ENCODE measurements at places on chromosomes 5 and 9.

DNA sequence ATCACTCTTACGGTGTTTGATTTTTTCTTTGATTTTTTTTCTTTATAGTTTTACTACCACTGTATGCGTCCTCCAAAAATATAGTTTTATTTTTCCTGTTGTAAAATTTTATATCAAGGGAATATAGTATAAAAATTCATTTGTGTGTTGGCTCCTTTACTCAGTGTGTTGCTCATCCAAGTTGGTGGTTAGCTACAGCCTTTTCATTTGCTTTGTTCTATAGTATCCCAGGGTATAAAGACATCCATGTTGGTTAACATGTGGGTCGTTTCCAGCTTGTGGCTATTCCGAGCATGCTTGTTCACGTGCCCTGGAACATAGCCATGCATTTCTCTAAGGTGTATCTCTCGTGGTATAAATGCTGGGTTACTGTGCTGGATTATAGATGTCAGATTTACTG lies 54.8 kb upstream of the DAB2 start:
- no peak for DNase-seq

DNA sequence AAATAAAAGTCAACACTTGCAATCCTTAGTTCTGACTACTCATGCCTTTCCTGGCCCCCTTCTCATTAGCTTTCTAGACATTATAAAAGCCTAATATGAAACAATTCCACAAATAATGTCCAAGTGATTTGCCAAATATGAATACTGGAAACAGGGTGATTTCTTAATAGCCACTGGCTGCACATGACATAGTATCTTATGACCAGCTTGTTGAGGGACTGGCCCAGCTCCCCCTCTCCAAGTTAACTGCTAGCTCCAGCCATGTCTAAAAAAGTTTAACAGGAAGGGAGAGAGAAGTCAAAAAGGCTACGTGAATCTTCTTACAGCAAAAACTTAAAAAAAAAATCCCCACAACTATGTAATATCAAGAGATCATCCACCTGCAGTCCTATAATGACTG lies 1.5 kb downstream of the CERT1 start:
- no peak for DNase-seq

DNA sequence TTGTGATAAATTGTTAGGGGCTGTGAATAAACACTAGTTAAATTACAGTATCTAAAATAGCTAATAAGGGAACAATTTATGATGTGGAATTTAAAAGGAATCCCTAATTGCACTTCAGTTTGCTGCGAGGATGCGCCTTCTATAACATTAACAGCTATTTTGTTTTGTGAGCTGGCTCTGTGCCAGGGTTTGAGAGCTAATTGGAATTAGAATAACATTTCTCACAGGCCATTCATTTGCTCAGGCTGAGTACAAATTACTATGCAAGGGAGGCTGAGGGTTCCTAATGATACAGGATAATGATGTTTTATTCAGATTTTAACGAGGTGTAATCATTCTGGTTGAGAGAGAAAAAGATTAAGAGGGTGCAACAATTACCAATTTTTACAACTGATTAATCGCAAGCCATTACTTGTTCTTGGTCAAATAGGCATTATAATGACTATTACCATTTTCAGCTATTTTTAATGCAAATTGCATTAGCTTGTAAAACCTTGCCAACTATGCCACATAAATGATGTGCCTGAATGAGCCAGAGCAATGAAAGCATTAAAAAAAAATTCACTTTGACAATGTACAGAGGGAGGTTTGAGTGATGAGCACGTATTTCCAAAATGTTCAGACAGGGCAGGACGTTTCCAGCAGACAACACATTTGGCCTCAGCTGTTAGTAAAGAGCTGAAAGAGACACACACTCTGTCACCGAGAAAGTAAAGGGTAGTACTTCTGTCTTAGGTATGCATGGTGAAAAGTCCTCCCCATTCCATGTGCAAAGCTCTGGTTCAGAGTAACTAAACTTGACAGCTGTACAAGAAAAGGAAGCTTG lies 576.5 kb downstream of the TLE1 start:
- DNase-seq: no peak

DNA sequence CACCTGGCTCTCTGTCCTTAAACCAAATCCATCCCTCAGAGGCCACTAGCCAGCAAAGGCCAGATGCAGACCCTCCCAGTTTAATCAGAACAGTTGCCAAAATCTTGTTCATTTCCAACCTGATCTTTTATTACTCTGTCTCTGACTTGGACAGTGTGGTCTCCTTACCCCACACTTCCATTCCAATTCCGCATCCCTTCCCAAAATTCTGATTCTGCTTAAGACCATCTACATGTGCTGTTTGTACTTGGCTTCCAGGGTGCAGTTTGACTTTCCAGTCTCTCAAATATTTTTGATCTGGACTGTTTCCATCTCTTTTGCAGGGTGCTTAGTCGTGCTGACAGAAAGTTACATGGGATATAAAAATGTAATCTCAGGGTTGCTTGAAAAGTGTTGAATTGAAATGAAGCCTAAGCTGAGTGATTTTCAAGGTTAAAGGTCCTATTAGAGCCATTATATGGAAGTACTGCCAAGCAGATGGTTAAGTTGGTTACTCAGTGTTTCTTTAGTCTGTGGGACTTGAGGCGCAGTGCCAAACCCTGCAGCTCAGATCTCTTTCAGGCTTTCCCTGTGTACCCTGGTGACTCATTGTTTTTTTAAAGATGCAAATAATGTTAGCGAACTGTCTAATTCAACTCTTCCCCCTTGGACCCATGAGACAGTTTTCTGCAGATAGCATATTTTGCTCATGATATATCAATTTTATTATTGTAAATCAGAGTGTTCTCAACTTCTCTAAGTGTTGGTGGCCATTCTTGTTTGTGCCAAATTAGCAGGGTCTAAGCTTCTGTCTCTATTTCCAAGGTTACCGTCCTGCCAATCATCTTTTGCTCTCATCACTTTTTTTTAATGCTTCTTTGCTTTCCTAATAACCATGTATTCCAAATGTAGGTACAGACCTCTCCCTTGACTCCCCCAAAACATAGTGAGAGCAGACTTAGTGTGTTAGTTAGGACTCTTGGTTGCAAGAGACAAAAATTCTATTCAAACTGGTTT lies 18.2 kb upstream of the DCP2 start:
- DNase-seq: no peak

GRCh38 chr5:107466233-107466769 lies 204.4 kb downstream of the EFNA5 start:
- DNase-seq: peak; percentile 70

DNA sequence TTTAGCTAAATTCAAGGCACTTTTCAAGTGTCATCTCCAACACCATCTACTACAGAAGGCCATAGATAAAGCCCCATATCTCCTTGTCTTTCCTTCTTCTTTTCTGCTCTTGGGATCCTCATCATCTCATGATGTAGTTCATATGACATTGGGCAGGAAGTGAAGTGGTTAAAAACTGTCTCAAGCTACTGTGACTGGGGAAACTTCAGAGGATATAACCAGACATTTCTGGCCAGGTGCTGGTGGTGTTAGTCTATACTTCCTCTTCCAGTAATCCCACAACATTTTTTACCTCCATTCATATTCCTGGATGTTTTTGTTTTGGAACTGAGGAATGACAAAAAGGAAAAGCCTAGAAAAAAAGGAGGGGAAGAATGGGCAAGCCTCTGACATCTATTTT lies 188.7 kb downstream of the LURAP1L start:
- DNase-seq: no peak

- no peak for DNase-seq
These were observed 806 bp upstream of the CDC42SE2 start for GRCh38 chr5:131262953-131263541.

DNA sequence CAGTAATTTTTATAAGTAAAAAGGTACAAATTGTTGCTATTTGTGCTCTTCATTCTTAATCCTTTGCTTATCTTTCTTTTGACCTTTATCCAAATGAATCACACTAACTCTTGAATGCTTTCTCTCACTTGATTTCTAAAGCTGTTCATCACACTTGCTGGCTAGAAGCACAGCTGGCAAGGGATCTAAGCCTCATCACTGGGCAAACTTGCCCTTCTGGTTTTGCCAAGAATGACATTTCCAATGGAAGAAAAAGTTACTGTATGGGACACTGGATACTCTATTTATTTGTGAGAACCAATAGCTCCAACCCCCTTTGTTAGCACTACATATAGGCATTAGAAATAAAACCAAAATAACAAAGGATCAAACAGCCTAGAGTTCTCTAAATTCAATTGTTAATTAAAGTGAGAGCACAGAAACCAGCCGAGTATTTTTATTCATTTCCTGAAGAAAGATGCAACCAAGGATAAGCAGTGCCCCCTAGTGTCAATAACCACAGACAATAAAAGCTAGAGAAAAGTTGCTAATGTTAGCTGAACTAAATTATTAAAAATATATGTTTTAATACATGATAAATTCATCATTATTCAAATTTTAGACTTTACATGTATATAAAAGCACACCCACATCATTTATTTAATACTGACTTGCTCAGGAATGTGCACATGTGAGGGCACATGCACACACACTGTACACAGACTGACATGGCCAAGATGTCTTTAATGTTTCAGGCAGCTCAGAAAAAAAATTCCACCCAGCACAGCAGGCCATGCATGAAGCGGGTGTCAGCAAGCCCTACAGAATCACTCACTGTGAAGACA lies 59.8 kb upstream of the POU5F2 start:
- no peak for DNase-seq

DNA sequence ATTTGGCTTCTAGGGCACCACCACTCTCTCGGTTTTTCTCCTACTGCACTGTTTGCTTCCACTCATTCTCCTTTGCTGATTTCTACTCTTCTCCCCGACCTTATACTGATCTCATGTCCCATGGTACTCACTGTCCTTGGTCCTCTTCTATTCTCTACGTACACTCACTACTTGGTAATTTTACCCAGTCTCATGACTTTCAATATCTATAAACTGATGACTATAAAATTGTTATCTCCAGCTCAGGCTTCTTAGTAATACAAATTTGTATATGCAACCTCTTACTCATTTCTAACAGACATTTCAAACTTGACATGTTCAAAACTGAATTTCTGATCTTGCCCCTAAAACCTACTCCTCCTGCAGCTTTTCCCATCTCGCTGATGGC lies 4.1 kb downstream of the RAPGEF6 start:
- DNase-seq: no peak

DNA sequence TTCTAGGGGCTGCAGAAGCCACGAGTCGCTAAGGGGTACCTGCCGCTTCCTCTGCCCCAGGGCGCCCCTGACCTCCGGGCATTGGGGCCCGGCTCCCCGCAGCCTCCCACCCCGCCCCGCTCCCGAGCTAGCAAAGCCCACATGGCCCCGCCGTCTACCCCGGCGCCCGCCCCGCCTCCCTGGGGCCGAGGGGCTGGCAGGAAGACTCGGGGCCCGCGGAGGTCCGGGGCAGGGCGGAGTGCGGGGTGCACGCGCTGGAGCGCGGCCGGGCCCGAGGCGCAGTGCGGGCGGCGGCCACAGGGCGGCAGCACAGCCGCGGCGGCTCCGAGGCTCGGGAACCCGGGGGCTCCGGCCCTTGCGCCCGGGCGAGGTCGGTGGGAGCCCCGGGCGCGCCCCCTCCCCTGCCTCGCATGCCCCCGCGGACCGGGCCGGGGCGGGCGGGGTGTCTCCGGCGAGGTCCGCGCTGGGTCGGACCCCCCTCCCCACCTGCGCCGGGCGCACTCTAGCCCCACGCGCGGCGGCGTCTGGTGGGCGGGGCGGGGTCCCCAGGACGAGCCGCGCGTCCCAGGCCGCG lies 6.7 kb downstream of the NRARP start:
- no peak for DNase-seq

DNA sequence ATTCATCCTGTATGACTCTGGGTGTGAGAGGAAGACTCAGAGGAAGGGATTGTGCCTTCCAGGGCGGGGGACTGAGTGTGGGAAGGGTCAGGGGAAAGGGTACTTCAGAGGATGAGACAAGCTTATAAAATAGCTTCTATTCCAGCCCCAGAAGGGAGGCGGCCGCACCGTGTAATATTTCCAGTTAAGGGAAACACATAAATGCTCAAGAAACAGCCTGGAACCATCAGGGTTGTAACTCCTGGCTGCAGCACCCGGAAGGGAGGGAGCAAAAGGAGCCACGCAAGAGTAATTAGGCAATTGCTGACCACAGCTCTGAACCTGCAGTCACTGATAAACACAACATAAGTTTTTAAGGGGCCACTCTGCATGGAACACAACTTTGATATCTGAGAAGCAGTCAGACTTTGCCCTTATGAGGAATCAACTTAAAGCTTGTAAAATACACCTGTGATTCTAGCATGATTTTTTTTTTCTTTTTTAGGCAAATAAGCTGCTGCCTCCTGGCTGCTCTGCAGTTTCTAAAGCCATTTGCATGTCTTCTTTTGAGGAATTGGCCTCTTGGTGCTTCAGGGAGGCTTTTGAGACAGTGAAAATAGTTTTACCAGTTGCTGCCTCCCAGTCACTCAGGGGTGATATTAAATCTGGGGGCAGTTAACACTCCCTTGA lies 382.7 kb downstream of the ENC1 start:
- DNase-seq: peak; percentile 88

DNA sequence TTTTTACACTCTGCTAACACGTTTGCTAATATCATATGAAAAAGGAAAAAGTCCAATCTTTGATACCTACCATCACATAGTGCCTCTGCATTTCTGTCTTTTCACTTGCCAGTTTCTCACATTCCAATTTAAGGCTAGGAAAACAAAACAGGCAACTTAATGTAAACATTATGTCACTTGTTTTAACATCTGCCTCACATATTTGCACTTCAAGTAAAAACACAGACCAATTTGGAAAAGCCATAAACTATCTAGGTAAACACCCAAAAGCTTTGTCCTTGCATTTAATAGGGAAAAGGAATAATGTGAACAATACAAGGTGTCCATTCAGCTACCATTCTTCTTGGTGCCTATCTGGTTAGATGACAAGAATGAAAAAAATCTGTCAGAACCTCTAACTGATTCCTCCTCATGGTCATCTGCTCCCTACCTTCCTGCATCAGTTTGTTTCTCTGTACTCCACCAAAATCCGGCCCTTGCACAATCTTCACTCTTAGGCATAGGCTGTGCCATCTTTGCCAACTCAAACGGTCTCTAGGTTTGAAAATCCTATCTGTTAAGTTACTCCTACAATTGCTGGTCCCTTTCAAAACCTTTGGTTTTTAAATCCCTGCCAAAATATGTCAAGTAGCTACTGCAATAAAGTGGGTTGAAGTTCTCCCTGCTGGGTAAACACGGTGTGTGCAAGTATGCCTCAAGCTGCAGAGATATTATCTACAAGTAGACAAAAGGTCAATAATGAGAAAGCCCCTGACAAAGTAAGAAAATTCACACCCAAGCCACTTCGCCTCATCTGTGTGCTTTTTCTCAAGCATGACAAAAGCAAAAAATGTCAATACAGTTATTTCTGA lies 3.4 kb downstream of the TLE1 start:
- no peak for DNase-seq

DNA sequence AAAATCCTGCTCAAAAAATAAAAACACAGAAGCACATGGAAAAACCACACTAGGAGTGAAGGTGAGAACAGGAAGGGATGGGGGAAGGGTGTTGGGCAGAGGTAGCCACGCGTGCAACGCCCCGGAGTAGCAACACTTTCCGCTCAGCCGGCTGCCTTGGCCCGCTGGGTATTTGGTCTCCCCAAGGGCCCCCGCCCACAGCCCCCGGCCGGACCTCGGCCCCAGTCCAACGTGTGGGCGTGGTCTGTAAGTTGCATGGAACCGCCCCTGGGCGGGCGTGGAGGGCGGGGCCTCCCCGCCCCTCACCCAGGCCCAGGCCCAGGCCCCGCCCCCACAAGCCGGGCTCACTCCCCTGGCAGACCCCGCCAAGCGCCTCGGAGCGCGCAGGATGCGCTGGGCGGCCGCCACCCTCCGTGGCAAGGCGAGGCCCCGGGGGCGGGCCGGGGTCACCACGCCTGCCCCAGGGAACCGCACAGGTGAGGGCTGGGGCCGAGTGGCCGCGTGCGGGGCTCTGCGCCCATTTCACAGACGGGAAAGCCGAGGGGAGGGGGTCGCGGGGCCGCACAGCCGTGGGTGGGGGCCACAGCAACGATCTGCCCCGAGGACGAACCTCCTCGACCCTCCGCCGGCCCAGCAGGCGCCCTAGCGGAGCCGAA lies at the start of gene SUSD3:
Gene SUSD3, plus strand, starts transcription at position 347 of the 656 bp plus-strand sequence. Its CDS starts 42 bp downstream, at position 389.
- peak; percentile 41 for DNase-seq

All from left renal cortex interstitium (tissue), 4 donors.